Natural killer cell treated with Interleukin-12 subunit alpha and Interleukin-12 subunit beta and Interleukin-15 and Interleukin-18, amount 100 ng/mL, for 72 hours (primary cell): ENCODE measurements at places on chromosomes 3 and 15.

DNA sequence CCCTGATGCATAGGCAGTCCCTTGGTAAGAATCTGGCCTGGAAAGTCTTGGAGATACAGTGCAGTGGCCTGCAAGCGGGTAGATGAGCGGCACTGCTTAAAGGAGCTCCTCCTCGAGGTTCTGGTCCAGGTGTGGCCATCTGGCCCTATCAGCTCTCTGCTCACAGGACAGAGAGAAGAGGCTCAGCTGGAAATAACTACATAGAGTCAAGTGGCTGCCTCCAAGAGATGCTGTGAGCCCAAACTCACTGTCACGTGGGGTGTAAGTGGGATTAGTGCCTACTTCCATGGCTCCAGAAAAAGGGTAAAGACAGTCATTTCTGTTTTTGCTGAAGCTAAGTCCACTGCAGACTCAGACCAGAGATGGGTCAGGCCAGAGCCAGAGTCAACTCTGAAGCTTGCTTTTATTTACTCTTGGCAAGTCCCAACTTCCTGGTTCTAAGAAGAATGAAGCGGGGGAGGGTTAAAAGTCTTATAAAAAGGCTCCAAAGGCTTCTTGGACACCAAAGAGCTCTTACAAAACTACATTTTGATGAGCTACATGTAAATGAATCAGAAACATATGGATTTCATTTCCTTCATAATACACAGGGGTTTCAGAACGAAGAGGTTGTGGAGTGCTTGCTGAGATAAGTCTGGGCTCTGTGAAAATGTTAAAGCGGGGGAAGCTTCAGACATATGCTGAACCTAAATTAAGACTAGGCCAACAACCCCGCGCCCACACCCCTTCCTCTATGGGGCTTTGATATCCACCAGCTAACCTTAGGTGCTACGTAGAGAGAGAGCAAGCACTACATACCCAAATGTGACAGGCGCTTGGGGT, 77.1 kb downstream of the PDZRN3 start:
- no peak for DNase-seq

GRCh38 chr3:71176366-71176765, 407.2 kb downstream of the FOXP1 start:
- DNase-seq, result no peak

GRCh38 chr3:82194870-82195269, 433.4 kb upstream of the GBE1 start:
- DNase-seq, result no peak

DNA sequence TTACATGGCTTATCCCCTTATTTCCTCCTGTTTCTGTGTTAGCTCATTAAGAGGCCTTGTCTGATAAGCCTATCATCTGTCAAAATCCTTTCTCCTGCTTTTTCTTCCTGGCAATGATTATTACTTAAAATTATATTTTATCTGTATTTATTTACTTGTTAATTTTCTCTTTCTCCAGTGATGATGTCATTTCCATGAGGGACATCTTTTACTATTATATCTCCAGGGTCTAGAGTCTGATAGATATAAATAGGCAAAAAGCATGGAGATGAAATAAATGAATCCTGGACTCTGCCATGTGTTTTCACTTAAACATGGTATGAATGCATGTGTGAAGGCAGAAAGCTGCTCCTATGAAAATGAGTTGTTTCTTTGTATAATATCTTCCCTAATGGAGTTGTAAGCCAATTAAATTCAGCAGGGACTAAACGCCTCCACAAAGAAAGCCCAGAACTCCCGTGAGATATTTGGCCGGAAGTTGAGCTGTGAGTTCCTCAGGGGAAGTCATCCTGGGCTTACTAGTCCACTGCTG, 375.2 kb downstream of the TUSC7 start:
- DNase-seq, result no peak

GRCh38 chr15:73941044-73941443, 14.8 kb downstream of the LOXL1 start:
- no peak for DNase-seq

GRCh38 chr3:42298259-42298658, 32.3 kb upstream of the CCK start:
- DNase-seq, result no peak

DNA sequence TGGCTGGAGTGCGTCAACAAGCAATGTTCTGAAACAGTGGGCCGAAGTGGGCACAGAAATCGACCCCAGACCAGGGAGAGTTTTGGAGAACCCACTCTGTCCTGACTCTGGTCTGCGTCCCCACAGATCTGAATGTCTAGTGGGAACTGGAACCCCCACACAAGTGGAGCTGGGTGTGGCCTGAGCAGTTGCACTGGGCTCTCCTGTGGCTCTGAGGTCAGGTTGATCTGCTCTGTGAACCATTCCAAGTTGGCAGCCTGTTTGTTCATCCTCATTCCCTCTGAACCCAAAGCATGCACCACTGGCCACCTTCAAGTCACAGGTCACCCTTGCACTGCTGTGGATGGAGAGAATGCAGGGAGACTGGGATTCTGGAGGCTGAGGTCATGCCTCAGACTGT, 60.5 kb downstream of the STARD5 start:
- no peak for DNase-seq
